ENCODE measurements at places on chromosomes 11 and 22.

- DNase-seq = no peak
Observed at GRCh38 chr11:93717501-93717900, 23.8 kb downstream of the TAF1D start.

DNA sequence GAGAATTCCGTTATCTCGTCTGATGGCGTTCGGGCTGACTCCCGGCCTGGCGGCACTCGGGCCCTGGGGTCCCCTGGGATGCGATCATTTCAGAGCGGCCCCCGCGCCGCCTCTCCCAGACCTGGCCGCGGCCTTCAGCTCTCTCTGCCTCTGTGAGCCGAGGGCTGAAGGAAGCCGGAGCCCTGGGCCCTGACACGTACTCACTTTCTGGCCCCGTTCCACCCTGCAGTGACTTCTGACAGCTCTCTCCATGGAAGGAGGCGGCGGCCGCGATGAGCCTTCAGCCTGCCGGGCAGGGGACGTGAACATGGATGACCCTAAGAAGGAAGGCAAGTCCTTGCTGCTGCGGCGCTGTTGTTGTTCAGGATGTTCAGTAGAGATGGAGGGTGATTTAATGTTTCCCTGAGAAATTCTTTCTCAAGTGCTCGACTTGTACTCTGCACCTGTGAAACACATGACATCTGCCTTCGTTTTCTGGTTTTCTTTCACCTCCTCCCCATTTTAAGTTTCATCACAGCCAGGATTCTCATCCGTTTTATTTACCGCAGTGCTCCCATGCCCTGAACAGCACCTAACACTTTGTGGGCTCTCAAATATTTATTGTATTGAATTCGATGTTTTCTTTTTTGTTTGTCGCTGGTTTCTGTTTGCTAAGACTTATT is 612 bp downstream of the GTSE1 start:
- DNase-seq = no peak

- DNase-seq = no peak
Observed at GRCh38 chr22:42948294-42948693, 66.7 kb downstream of the PACSIN2 start.

DNA sequence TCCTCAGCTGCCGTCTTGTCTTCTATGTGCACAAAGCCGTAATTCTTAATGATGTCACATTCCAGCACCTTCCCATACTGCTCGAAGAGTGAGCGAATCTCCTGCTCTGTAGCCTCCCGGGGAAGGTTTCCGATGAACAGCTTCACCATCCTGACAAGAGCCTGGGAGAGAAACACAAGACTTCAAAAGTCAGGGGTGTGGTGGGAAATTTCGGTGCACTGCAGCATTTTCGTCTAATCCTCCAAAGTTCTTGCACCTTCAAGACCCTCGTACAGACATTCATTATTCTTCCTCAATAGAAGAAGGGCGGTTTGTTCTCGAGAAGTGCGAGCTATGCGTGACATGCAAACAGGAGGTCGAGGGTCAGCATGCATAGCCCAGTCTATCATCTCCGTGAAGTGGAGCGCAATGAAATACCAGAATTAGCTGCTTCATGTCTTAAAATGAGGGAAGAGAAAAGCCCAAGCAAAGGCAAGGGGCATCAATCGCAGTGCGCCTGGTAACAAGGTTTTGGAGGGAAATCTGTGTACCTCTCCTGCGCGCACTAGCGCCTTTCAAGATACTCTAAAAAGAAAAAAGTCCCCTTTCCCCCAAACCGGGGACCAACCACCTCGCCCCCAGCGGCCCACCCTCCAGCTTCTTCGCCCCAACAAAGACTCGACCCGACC is 622 bp downstream of the RBM4B start:
- DNase-seq = peak; percentile 12

DNA sequence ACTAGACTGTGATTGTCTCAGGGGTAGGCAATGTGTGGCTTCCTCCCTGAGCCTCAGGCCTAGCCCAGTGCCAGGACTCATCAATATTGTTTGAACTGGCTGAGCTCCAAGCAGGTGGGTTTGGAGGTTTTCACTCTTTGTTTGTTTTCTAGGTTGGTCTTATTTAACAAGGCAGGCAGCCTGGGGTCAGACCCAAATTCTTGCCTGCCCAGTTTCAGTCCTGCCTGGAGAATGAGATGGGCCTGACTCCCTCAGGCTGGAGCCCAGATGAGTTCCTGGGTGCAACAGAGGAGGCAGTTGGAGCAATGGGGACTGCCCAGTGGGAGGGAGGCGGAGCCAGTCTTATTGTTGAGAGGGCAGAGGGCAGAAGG is 28.3 kb upstream of the TP53I11 start:
- no peak for DNase-seq

Data from brain (organoid and tissue), 16 donors.